ENCODE measurements at places on chromosomes 6 and 20.

DNA sequence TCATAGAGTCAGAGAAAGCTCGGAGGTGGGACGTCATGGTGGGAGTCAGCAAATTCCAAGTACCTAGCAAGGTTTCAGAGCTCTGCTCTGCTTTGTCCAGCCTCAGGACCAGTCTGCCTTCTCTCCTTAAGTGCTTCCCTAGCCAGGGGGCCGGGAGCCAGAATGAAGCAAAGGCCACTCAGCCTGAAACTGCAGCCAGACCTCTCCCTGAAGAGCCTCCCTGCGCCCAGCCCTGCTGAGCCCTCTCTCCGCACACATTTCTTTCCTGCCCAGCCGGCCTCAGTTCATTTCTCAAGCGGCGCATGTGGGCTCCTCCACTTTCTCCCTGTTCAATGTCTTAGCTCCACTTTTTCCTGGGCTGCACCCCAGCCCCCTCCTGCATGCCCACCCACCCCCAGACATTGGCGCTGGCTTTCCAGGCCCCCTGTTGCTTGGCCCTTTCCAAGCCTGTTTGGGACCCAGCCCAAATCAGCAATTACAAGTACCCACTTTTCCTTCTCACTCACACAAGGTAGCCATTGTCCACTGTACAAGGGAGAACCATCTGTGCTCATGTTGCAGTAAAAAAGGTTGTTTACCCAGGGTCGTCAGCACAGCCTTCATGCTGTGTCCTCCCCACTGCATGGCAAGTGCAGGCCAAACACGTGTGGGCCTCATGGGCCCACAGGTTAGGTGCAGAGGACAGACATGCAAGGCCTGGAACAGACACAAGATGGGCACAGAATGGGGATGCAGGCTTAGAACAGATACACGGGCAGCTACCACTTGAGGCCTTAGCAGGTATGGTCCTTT, 147.1 kb downstream of the MRPL14 start:
- no peak for DNase-seq

- DNase-seq = no peak
Observed at GRCh38 chr6:45718871-45719270, 296.8 kb downstream of the CLIC5 start.

- no peak for DNase-seq
Observed at GRCh38 chr20:15673206-15673605, 900.0 kb downstream of the KIF16B start.

- no peak for DNase-seq
Observed at GRCh38 chr6:139003751-139004150, 15.7 kb upstream of the REPS1 start.

- DNase-seq = no peak
Observed at GRCh38 chr6:12637960-12638641, 78.5 kb upstream of the PHACTR1 start.

Measured in nucleus accumbens (tissue), 56 donors.